BJ (cell line): ENCODE measurements at places on chromosomes 16 and 17.

DNA sequence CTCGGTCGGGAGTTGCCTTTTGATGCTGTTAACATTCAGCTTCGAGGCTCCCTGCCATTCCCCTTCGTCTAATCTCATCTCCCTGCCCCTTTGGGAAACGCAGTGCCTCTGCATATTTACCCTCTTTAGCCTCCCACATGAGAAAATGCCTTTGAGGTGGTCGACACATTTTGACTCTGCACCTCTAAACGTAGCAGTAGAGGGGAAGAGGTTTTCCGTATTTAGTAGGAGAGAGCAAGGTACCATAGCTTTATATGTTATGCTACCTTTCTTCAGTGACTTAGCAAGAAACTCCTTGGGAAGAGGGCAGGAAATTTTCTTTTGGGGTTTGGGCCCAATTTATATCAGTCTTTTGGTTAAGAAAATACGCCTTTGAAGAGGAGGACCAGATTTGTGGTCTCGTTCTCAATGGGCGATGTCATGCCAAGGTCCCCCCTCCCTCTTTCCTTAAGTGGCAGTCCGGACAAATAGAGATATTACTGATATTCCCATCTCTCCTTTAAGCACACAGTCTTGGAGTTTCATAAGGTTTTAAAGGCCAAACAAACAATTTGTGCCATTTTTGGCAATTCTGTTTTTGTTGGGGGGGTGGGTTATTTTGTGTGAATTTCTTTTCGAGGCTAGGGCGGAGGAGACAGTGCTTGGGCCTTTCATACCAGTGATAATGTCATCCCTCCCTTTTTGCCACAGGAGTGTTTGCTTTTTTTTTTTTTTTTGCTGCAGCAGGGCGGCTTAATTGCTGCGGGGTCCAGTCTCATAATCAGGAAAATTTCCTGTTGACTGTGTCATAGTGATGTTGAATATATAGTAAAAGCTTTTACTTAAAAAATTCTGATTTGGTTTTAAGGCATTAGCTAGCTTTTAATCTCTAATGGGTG lies 1.5 kb downstream of the PAFAH1B1 start:
- DNase-seq = no peak

DNA sequence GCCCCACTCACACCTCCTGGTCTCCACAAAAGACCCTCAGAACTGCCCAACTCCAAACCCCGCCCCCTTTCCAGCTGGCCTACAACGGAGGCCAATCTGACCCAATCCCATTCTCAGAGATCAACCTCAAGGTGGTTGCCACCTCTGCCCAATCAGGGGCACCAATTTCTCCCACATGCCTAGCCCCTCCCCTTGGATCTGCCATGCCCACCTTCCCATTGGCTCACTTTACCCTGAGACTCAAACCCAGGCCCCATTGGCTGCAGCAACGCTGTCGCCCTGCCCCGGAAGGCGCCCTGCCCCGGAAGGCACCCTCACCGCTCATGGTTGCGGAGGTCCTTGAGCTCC lies 10.6 kb downstream of the ZNF668 start:
- DNase-seq = no peak

DNA sequence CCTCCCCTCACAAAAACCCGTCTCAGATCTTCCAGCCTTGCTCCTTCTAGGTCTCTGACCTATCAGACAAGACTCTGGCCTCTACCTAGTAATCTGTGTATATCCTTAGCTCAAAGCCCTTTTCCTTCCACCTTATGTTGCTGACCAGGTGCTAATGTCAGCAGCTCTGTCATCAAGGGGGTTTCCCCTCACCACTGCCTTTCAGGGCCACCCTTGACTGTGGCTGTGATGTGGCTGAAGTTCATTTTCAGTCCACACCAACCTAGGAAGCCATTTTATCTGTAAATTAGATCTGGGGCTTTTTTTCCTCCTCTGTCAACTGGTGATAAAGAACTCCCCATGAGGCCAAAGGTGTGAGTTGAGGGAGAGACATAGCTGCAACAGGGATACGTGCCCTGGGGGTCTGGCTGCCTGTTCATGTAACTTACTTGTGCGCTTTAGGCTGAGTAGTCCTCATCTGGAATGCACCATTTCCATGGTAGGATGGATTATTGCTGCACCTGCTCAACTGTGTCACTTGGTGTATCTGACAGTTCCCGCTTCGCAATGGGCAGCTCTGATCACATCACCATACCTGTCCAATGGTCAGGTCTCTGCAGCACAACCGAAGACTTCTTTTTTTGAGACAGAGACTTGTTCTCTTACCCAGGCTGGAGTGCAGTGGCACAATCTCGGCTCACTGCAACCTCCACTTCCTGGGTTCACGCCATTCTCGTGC lies 14.7 kb upstream of the RUNDC3A start:
- DNase-seq = no peak

- DNase-seq = no peak
Observed at GRCh38 chr17:65099475-65099874, 37.7 kb upstream of the RGS9 start.
